ENCODE measurements at places on chromosomes 6 and 20. TPM values are rescaled to one million over a fixed set of nuclear protein-coding genes. Genes with fewer than 3 reads are reported as not detected.

Gene HLA-DQA2
- 51.7 TPM for total RNA-seq

Gene EBF4
- 19.5 TPM for total RNA-seq

Gene SOBP
- total RNA-seq: 6.8 TPM

Gene PRDM13
- total RNA-seq: not detected

Gene C20orf204
- 1.9 TPM for total RNA-seq

Gene PREX1
- 66.0 TPM for total RNA-seq

Gene MEI4
- total RNA-seq: not detected

All from upper lobe of right lung (tissue), 1 donor.